ENCODE measurements at places on chromosomes 4 and X.

DNA sequence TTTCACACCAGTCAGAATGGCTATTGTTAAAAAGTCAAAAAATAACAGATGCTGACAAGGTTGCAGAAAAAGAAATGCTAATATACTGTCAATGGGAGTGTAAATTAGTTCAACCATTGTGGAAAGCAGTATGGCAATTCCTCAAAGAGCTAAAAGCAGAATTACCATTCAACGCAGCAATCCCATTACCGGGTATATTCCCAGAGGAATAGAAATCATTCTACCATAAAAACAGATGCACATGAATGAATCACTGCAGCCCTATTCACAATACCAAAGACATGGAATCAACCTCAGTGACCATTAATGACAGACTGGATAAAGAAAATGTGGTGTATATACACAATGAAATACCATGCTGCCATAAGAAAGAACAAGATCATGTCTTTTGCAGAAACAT lies 243.0 kb downstream of the STPG2 start:
- no peak for DNase-seq

DNA sequence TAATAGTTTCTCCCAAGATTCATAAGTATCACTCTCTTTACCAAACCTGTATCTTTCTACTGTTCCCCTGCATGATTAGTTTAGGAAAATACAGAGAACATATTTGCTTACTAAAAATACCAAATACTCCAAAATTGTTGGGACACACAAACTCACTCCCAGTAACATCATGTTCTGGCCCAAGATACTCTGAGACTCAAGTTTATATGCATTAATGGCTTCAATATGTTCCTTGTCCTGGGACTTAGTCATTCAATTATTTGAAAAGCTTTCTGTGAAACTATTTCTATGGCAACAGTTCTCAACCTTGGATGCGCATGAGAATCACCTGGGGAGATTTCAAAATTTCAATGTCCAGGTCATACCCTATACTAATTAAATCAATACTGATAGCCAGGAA lies 138.9 kb upstream of the PTCHD1 start:
- no peak for DNase-seq

GRCh38 chr4:93157986-93158385 lies 670.6 kb upstream of the ATOH1 start:
- no peak for DNase-seq

GRCh38 chrX:53456254-53456653 lies 22.1 kb upstream of the HSD17B10 start:
- DNase-seq = no peak

GRCh38 chr4:145315811-145316225 lies 135.4 kb upstream of the OTUD4 start:
- no peak for DNase-seq

GRCh38 chrX:100812216-100813158 lies 7.7 kb upstream of the CSTF2 start:
- no peak for DNase-seq

DNA sequence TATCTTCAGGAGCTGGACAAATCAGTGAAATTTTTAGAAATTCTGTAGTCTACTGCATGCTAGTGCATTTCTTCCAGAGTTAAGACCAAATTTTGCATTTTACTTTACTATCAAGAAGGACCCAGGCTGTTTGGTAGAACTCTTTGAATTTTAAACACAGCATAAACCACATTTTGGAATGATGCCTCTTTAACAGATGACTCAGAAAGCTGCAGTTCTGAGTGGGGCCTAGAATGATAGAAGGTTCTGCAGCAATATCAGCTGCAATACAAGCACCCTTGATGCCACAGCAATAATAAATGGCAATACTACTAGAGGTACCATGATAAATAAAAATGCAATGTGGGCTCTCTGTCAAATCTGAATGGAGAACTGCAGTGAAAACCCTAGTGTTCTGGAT lies 198.7 kb downstream of the TMA16 start:
- DNase-seq = no peak

- DNase-seq = no peak
Measured at GRCh38 chr4:5890063-5890727, 2.7 kb downstream of the CRMP1 start.

All from stimulated activated CD8-positive, alpha-beta memory T cell treated with anti-CD3 and anti-CD28 coated beads, Interleukin-12 subunit alpha, Interleukin-12 subunit beta, amount 100 ng/mL, for 4 hours (primary cell).